ENCODE measurements at places on chromosomes 16 and 17. TPM values are rescaled to one million over a fixed set of nuclear protein-coding genes. Genes with fewer than 3 reads are reported as not detected.

Gene SMURF2
- total RNA-seq: 18.6 TPM

Gene SPEM2
- total RNA-seq: not detected

- DNase-seq: no peak
- no peak overlapping the region for H3K27ac ChIP-seq
- peaks cover 5% of the 10 kb centered on the region for H3K4me1 ChIP-seq
Measured at GRCh38 chr16:87963400-87963799, 12.2 kb downstream of the BANP start.

Gene GPS2
- total RNA-seq: 53.8 TPM

- peak overlapping the region; percentile 59 for H3K4me3 ChIP-seq
- H3K27me3 ChIP-seq: no peaks in the 10 kb centered on the region
- no peaks in the 10 kb centered on the region for H3K36me3 ChIP-seq
- H3K27ac ChIP-seq: peak overlapping the region; percentile 97
- peak; percentile 75 for DNase-seq
- peaks cover 8% of the 10 kb centered on the region for H3K4me1 ChIP-seq
Measured at GRCh38 chr17:75722076-75722475, 817 bp downstream of the ITGB4 start.

GRCh38 chr17:65931246-65932149, 260.4 kb downstream of the CEP112 start:
- DNase-seq: no peak
- no peak overlapping the region for H3K27ac ChIP-seq
- H3K4me1 ChIP-seq: no peaks in the 10 kb centered on the region
- no peaks in the 10 kb centered on the region for H3K27me3 ChIP-seq

Gene KRTAP9-4
- not detected for total RNA-seq

Gene BOLA2
- 5.5 TPM for total RNA-seq

DNA sequence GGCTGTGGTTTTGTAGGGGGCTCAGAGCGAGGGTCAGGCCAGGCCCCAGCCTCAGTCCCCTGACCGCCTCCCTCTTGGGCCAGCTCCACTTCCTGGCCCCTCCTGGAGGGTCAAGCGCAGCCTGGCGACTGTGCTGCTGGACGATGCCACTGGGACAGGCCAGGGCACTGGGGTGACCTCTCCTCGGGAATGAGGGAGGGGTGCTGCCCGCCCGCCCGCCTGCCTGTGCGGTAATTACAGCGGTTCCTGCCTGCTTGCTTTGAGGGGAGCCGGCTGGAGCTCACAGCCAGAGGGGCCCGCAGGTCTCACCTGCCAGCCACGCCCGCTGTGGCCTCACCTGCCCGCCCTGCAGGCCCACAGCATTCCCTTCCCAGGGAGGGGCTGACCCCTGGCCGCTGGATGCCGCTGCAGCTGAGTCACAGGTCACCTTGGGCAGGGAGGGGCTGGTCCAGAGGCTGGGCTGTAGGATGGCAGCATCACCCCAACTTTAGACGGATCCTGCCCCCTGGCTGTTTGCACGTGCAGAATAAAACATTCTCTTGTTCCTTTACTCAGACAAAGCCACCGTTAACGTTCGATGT, 76.7 kb upstream of the CBX4 start:
- H3K27me3 ChIP-seq: no peaks in the 10 kb centered on the region
- DNase-seq: peak; percentile 83
- H3K27ac ChIP-seq: no peak overlapping the region
- H3K4me3 ChIP-seq: no peak overlapping the region

Gene MED9
- 23.8 TPM for total RNA-seq

DNA sequence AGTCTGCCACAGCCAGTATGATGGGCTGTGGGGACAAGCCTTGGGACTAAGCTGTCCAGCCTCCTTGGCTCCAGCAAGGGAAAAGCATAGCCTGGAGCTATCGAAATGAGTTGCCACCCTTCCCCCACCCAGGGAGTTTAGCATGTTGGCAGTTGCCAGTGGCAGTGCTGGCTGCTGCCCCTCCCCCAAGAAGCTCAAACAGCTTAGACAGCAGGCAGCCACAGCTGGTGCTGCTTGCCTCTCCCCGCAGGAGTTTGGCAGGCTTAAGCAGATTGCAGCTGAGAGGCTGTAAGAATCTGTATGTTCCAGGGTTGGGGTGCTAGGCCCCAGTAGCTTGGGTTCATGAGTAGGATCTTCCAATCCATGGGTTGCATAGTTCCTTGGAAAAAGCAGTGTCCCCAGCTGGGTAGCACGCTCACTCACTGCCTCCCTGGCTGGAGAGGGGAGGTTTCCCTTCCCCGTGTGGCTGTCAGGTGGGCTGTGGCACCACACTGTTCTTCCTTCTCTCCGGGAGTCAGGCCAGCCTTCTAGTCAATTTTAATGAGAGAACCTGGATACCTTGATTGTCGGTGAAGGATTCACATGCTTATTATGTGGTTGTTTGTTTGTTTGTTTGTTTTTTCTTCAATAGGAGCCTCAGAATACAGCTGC, 506.1 kb downstream of the CDH11 start:
- H3K27ac ChIP-seq: no peak overlapping the region
- H3K36me3 ChIP-seq: no peaks in the 10 kb centered on the region

- H3K27me3 ChIP-seq: no peaks in the 10 kb centered on the region
- peak overlapping the region; percentile 73 for H3K4me3 ChIP-seq
- DNase-seq: no peak
- peaks cover 17% of the 10 kb centered on the region for H3K4me1 ChIP-seq
- H3K36me3 ChIP-seq: no peaks in the 10 kb centered on the region
- peak overlapping the region; percentile 40 for H3K27ac ChIP-seq
Measured at GRCh38 chr16:30368792-30369090, 1.6 kb downstream of the TBC1D10B start.

DNA sequence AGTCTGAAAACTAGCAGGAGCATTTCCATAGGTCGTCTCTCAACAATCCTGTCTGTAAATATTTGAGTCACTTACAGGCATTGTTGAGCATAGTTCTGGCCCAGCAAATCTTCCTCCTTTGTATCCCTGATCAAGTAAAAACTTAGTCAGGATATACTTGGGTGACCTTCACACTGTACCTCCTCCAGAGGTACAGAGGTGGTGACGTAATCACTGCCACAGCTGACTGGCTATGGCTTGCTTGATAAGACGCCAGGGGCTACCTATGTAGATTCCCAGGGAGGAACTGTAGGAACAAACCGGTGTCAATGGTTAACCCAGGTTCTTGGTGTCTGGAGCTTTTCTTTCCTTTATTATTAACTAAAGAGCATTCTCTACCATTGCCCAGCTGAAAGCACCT, at the start of gene KCNJ16:
Gene KCNJ16 (plus strand): TSS at position 270 of the 400 bp plus-strand sequence. CDS start 56,863 bp downstream, outside the sequence.
- H3K27ac ChIP-seq: no peak within 1 kb of the TSS
- H3K4me1 ChIP-seq: no peaks in the 10 kb centered on the region
- DNase-seq: peak; percentile 61

DNA sequence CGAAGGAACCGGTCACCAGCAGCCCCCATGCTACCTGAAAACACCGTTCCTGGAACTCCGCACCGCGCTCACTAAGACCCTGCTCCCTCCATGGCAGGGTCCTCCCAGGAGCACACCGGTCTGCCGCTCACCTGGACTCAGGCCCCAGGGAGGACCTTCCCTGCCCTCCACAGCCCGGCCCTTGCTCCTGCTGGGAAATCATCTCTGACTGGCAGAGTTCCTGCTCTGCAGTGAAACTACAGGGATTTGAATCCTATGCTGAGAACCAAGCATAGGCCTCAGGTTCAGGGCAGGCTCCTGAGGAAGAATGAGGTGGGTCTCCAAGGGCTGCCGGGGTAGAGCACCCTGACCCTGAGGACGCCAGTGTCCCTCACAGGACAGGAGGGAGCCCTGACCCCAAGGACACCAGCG, 88.5 kb downstream of the KCNJ12 start:
- no peaks in the 10 kb centered on the region for H3K36me3 ChIP-seq
- no peak overlapping the region for H3K4me3 ChIP-seq
- no peak for DNase-seq

DNA sequence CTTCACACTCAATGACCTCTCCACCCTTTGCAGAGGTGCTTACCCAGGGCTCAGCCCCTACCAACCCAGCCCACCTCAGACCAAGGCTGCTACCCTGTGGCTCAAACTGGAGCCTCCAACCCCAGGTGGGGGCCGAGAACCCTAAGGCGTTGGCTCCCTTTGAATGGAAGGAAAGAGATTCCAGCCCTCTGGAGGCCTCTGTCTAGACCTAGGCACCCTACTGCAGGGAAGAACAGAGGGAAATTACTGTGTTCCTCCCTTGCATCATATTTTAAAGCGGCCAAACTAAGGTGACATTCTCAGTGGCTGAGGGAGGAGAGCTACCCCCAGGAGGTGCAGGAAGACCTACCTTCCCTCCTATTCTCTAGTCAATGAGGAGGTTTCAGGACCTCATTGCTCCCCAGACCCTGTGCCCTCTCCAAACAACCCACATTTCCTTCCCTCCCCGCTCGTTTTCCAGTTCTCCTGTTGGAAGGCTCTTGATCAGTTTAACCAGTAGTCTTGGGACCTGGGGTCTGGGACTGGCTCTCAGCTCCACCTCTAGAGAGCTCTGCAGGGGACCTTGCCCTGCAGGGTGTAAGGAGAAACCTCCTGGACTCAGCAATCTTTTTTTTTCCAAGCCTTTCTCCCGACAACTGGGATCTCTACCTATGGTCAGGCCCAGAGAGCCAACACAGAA, 5.5 kb upstream of the HOXB8 start:
- peaks cover 47% of the 10 kb centered on the region for H3K27me3 ChIP-seq
- H3K36me3 ChIP-seq: no peaks in the 10 kb centered on the region

- no peaks in the 10 kb centered on the region for H3K36me3 ChIP-seq
- H3K4me3 ChIP-seq: no peak overlapping the region
- H3K27me3 ChIP-seq: no peaks in the 10 kb centered on the region
- no peak for DNase-seq
- H3K27ac ChIP-seq: peak overlapping the region; percentile 59
- H3K4me1 ChIP-seq: peaks cover 3% of the 10 kb centered on the region
Measured at GRCh38 chr16:81278526-81278925, 36.2 kb upstream of the GAN start.

Gene CBX8
- total RNA-seq: 8.1 TPM

Gene GPRC5C
- 193 TPM for total RNA-seq

Measured in colonic mucosa (tissue), 4 donors.